Common myeloid progenitor, CD34-positive (primary cell): ENCODE measurements at places on chromosomes 2 and 18.

DNA sequence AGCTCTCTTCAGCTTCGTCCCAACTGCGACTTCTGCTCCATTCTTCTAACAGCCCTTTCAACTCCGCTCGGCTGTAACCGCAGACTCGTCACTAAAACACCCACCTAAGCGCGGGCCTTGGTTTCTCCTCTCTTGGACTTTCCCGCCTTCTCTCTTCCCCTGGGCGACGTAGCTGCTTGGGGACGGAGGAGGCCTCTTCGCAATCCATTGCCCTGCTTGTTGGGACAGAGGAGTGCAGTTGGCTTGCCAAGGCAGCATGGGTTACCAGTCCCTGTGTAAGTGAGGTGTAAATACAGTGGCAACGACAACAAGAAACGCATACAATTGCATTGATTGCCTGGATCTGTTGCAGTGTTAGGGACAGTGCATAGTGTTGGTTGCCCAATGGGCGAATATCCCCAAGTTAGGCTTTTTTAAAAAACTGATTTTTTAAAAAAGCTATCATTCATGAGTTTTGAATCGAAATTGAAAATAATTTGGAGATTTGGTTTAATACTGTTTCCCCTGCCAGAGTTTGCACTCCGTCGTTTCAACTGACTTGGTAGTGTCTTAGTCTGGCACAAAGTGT lies 484 bp upstream of the DARS1 start:
- DNase-seq, result peak; percentile 74

DNA sequence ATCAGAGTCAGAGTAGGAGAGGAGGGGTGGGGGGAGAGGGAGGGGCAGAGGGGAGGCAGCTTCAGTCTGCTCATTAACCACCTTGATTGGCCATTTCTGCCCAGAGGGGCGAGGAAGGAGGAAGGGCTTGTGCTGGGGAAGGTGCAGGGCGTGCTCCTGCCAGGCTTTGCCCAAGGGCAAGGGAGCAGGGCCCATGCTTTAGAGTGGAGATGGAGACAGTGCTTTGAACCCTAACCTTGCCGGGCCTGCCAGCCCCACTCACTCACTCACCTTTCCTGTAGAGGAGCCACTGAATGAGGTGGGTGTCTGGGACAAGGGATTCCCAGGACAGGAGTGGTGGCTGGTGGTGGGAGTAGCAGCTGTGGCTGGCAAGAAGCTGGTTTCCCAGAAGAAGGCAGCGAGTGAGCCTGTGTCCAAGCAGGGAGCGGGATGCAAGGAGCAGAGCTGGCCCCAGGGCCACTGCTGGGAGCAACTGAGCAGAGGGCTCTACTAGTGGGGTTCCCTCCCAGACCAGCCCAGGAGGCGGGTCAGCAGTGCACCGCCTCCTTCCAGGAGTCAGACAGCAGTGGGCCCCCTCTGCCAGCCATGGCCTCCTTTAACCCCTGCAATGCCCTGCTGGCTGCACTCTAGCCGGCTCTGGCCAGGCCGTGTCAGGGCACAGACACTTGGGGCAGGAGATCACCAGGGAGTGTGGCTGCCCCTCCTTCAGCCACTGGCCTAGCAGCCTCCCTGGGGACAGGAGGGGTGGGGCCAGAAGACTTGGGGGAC lies 3.6 kb upstream of the RUFY4 start:
- no peak for DNase-seq

DNA sequence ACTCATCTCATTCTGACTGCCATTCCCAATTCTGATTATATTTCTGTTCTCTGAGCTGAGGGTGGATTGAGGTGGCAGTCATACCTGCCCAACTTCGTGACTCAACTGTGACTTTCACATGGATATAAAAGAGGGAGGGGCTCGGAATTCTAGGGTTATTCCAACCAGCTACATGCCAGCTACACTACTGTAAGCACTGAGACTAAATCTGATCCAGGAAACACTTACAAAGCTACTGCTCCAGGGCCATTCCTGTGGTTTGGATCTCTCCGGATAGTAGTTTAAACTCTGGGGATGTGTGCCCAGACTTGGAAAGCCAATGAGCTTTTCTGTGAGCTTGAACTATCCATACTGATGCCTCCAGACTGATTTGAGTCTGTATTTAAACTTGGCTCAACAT lies 7.9 kb downstream of the MAP2 start:
- no peak for DNase-seq

DNA sequence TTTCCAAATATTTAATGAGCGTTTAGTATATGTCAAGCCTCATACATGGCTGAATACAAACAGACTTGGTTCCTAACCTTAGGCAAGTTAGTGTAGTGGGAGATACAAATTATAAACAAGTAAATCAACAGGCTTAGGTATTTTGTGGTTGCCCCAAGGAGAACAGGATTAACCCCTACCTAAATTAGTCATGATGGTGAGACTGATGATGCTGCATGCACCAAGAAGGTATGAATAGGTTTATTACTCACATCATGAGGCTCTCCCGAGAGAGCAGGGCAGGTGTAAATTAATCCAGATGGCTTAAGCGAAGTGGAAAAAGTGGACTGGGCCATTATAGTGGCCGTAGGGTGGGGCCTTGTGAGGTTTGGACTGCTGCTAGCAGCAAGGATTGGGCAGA lies 118.1 kb upstream of the GCFC2 start:
- no peak for DNase-seq

DNA sequence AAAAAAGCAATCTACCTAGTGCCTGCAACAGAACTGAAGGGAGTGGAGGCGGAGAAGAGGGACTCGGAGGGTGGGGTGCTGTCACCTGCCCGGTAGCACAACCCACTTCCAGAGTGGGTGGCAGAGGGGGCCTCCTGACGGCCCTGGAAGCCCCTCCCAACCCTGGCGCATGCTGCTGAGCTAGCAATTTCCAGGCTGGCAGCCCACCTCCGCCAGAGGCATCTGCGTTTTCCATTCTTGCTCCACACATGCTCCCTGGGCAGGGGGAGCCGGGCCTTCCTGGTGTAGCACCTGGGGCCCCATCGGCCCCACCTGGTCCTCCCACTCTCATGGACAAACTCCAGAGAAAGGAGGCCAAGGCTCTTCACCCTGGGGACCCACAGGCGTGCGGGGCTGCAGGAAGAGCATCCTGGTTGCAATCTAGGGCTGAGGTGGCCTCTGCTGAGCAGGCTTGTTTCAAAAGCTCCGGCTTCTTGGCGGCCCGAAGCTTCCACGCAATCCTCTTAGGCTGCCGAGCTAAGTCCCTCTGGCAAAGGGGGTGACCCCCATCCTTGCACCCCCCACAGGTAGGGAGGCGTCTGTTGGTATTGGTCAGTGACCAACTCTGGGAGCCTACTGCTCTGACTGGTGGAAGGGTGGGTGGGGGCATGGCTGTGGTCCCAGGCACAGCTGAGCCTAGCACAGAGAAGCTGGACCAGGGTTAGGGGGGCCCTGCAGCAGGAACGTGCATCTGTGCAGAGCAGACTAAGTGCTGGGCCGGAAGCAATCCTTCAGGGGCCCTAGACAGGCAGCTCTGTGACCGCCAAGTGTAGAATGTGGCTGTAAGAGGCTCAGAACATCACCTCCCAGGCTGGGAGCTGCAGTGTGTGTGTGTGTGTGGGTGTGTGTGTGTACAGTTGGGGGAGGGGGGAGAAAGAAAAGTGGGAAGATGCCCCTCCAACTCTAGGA lies 2.6 kb downstream of the HS6ST1 start:
- DNase-seq, result peak; percentile 90

DNA sequence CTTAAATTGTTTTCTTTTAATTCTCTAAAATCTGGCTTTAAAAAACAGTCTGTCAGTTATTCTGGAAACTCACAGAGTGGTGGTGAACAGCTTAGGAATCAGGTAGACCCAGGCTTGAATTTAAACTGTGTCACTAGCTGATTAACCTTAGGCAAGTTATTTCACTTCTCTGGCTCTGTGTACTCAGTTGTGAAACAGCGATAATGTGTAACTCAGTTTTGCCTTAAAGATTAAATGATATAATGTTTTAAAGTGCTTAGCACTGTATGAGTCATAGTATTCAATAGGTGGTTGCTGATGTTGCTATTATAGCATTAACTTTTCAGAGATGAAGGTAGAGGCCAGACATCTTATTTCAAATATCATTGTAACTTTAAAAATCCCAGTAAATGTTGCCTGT lies 40.7 kb downstream of the PKP4 start:
- no peak for DNase-seq

DNA sequence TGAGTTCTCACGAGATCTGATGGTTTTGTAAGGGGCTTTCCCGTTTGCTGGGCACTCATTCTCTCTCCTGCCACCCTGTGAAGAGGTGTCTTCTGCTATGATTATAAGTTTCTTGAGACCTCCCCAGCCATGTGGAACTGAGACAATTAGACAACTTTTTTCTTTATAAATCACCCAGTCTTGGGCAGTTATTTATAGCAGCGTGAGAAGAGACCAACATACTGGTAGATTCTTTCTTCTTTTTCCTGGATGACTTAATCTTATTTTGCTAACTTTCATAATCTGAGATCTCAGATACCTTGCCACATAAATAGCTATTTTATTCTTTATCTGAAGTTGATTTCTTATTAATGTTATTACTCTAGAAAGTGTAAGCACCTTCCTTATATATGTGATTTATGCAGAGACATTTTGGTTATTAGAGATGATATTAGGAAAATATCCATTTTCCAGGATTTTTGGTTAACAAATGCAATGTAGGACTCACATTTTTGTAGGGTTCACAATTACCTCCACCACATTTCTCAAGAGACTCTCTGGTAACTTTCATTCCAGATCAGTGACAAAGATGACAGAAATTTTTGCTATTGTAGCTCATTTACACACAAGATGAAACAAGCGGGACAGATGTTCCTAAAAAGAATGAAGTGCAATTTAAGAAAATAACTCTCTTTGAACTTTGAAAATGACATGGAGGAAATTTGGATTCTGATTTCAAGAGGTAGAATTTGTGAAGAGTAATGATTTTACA lies 97.9 kb upstream of the RND3 start:
- no peak for DNase-seq

GRCh38 chr18:48201337-48202005 lies 207.7 kb downstream of the ZBTB7C start:
- DNase-seq, result no peak

DNA sequence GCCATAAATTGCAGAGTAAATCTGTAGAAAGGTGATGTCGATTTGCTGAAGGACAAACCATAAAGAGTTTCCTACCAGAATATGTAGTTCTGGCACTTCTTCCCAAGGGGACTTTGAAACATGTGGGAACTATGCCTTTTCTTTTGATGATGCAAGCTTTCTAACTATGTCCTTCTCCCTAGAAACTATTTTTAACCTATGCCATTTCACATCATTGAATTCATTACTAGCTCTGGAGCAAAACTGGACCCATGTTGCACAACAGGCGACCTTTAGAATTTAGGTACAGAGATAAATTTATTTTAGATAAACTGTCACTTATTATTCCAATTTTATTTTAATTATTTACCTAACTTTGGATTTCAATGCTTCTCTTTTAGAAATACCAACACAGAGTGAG lies 186.5 kb downstream of the CCDC102B start:
- DNase-seq, result no peak

DNA sequence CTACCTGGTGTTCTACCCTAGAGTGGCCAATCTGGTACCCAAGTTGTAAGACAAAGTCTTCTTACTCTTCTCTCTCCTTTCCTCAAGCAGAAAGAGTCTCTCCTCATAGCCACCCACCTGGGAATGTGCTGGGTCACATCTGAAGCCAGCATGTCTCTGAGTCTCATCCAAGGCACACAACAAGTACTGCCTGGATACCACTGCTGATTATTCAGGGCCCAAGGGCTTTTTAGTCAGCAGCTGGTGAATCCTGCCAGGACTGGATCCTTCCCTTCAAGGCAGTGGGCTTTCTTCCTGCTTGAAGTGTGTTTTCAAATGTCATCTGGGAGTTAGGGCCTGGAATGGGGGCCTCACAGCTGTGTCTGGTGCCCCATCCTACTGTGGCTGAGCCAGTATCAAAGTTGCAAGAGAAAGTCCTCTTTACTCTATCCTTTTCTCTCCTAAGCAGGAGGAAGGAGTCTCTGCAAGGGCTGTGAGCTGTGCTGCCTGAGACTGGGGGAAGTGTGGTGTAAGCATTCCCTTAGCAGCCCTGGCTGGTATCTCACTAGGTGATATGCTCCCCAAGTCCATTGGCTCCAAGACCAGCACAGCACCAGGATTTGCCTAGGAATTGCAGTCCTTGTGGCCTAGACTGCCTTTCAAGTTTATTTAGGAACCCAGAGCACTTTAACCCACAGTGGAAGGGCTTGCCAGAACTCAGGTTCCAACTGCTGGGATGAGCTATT lies 27.2 kb downstream of the OXER1 start:
- no peak for DNase-seq

DNA sequence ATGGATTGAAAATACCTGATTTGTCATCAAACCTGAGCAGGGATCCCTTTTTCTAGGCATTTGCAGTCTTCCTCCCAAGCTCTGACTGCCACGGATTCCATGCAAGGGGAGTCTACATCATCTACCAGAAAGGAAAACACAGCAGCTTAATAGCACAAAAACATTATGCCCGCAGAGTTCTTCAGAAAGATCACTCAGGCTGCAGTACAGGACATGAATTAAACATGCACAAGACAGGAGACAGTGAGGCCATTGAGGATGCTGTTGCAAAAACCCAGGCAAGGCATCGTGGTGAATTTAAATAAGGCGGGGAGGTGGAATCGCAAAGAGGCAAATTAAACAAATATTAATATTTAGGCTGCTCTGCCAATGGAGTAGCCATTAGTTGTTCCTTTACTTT lies 88.5 kb downstream of the MRPS9 start:
- DNase-seq, result no peak

DNA sequence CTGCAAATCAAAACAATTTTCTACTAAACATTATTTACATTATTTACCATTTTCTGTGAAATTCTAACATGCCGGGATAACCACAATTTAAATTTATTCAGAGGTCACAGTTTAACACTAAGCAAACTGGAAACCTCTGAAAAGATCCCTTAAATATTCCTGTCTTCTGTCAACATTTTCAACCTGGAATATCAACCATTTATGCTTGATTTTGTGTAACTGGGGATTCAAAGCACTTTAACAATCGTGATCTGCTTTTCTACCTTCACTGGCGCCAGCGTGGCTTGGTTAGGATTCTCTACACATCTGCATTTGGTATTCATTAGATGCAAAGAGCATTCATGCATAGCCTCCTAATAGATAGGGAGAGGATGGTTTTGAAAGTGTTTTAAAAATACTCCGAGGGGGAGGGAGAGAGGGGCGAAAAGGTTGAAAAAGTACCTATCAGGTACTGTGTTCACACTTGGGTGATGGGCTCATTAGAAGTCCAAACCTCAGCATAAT lies 59.9 kb upstream of the RAB12 start:
- no peak for DNase-seq

DNA sequence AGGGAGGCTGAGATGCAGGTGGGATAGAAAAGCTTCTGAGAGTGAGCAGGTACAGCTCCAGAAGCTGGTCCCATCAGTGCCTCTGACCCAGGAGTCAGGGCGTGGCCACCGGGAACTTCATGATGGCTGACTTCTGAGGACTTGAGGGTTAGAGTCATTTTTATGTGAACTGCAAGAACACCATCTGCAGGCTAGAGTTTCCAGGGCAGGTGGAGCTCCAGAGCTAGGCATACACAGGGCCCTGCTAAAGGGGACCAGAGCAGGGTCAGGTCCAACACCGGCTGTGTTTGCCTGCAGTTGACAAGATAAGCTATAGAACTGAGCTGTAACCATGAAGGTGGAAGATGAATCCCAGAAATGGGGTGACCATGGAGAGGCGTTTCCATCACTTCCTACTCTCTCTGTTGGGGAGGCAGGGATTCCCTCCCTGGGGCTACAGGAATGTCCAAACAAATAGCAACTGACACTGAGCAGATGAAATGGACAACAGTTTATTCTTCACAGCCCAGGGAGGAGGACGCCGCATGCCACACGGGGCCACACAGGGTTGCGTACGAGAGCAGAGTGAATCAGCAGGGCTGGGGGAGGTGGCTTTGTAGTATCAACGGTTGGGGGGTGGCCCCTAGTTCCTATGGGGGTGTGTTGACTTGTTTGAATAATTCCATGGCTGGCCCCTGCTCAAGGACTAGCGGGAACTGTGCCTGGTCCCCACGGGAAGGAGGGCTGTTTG lies 77.6 kb upstream of the ZNF516 start:
- no peak for DNase-seq
